ENCODE measurements at places on chromosomes 1 and 21. TPM values are rescaled to one million over a fixed set of nuclear protein-coding genes. Genes with fewer than 3 reads are reported as not detected.
A peak's percentile ranks its signal among the peaks of the same experiment; 100 is the strongest.

DNA sequence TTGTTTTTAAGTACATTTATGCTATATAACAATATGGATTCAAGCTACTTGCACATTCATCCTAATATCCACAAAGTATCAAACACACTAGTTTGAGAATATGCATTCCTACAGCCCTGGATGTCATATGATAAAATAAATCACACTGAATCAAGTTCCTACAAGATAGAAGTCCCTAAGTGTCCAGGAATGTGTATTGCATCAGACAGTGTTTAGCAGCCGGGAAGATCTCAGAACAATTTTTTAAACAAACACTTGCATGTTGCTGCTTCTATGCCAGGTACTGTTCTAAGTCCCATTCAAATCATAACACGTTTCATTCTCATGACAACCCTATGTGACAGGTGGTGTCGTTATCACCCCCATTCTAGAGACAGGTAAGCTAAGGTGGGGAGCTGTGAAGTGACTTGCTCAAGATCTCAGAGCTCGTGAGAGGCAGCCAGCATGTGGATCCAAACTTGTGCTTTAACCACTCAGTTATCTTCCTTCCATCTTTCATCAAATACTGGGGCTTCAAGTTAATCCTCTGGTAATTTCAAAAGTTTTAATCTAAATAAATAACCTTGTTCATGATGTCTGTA, 68.3 kb upstream of the KIF26B start:
- DNase-seq, result no peak

- peak; percentile 48 for DNase-seq
Observed at GRCh38 chr1:1901641-1902294, 10.9 kb upstream of the GNB1 start.

- peak; percentile 83 for DNase-seq
Observed at GRCh38 chr1:22717037-22717760, 6.6 kb downstream of the EPHB2 start.

DNA sequence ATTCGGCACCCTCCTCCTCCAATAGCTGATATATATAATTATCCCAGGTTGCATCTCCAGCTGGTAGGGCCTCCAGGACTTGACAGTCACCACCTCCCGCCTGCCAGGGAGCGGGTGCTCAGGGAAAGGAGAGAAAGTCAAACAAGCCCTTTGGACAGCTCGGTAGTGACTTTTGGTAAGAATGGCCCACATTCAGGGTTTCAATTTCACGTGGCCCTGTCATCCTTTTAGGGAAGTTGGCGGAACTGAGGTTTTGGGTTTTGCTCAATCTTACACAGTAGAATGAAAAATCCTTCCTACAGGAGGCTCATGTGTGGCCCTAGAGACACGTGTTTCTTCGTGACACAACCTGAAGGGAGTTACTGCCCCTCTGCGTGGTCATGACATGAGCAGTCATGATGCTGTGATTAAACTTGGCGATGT, 44.2 kb downstream of the CAPN8 start:
- no peak for DNase-seq

Gene ACTL8
- total RNA-seq, result not detected

DNA sequence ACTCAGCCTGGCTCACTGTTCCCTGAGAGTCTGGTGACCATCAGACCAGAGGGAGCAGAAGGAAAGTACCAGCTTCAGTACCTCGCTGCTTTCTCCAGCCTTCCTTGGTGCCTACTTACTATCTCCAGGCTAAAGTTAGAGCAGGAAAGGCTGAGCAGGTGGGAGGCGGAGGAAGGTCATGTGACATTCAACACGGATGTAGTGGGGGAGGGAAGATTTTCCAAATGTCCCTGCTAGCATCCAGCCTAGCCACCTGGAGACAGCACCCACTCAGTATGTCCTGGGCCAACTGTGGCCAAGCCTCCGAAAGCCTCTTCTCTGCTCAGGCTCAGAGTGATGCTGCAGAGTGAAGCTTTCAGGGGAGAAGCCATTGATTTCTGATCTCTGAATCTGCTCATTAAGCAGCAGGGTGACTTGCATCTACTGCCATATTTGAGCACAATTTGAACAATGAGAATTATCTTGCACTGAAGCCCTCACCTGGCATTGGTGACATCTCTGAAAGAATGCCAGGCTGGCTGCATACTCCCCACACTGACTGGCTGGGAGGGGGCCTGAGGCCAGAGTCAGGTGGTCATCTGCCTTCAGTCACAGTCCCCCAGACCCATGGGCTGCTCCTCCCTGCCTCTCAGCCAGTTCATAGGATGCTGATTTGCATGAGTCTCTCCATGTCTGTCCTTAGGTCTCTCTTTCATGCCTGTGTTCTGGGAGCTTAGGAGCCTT, 86.2 kb downstream of the KCND3 start:
- peak; percentile 44 for DNase-seq

- peak; percentile 97 for DNase-seq
Observed at GRCh38 chr1:204207136-204207616, 6.6 kb downstream of the GOLT1A start.

GRCh38 chr1:229251185-229251584, 19.7 kb upstream of the RAB4A start:
- DNase-seq, result no peak

Data from endodermal cell (in vitro differentiated cells).